ENCODE measurements at places on chromosomes 7 and 10. TPM values are rescaled to one million over a fixed set of nuclear protein-coding genes. Genes with fewer than 3 reads are reported as not detected.

The CHRM2 gene
- 3.0 TPM for total RNA-seq

The SMIM30 gene
- 71.1 TPM for total RNA-seq

The PRTFDC1 gene
- 58.6 TPM for total RNA-seq

The BAG3 gene
- 5.2 TPM for total RNA-seq

The PDE6C gene
- total RNA-seq: not detected

The ZNF467 gene
- total RNA-seq: 0.95 TPM

The RTKN2 gene
- 0.47 TPM for total RNA-seq

The STYXL1 gene
- total RNA-seq: 36.6 TPM

The OR2A42 gene
- not detected for total RNA-seq

The CTAGE15 gene
- total RNA-seq: 0.09 TPM

The HTR7 gene
- 3.3 TPM for total RNA-seq

The MRC1 gene
- not detected for total RNA-seq

The CASD1 gene
- 11.7 TPM for total RNA-seq

The SPDYE11 gene
- total RNA-seq: not detected

The OR2A5 gene
- total RNA-seq: not detected
